Frontal cortex (tissue), 4 donors: ENCODE measurements at places on chromosomes 7 and 10.

GRCh38 chr10:77859200-77859864 is 67.2 kb downstream of the DLG5 start:
- no peak for DNase-seq

GRCh38 chr10:116667484-116667883 is 46.7 kb downstream of the PNLIPRP2 start:
- no peak for DNase-seq

- no peak for DNase-seq
Measured at GRCh38 chr7:106053109-106053508, 59.0 kb downstream of the SYPL1 start.

DNA sequence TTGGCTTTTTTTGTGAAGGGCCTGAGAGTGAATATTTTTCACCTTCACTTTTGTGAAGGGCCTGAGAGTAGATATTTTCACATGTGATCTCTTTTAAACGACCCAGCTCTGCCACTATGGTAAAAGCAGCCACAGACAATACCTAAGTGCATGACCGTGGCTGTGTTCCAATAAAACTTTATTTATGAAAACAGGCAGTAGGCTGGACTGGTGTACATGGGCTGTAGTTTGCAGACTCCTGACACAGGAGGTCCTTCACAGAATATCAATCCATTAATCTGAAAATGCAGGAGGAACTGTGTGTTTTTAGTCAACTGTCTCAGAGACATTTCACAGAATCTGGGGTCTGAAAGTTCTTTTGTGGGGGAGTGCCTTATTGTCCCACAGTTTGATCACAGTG is 186.9 kb downstream of the PRKCQ start:
- DNase-seq, result no peak

DNA sequence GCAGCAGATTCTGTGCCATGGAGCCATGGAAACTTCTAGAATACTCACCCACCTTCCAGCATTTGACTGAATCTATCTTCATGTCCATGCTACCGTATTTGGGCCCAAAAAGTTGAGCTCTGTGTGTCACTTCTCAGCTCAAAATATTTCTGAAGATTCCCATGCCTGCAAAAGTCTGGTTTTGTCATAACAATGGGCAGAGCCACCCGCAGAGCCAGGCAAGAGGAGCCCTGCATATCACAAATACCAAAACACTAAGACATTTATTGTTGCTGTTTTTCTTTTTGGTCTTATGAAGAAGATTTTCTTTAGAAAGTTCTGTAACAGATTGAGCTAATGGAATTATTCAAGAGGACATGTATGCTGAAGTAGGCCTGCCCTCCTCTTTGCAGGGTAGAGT is 68.1 kb downstream of the PRTFDC1 start:
- no peak for DNase-seq

- no peak for DNase-seq
Measured at GRCh38 chr10:61049386-61049785, 105.4 kb upstream of the RHOBTB1 start.

DNA sequence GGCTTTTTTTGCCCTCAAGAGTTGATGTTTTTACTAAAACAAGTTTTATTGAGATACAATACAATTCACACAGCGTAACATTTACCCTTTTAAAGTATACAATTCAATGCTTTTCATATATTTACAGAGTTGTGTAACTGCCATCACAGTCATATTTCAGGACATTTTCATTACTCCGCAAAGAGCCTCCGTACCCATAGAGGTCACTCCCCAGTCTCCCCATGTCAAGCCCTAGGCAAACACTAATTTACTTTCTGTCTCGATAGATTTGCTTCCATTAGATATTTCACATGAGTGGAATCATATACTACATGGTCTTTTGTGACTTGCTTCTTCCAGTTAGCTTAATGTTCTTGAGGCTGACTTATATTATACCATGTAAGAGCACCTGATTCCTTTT is 183.8 kb downstream of the PRKCQ start:
- no peak for DNase-seq

DNA sequence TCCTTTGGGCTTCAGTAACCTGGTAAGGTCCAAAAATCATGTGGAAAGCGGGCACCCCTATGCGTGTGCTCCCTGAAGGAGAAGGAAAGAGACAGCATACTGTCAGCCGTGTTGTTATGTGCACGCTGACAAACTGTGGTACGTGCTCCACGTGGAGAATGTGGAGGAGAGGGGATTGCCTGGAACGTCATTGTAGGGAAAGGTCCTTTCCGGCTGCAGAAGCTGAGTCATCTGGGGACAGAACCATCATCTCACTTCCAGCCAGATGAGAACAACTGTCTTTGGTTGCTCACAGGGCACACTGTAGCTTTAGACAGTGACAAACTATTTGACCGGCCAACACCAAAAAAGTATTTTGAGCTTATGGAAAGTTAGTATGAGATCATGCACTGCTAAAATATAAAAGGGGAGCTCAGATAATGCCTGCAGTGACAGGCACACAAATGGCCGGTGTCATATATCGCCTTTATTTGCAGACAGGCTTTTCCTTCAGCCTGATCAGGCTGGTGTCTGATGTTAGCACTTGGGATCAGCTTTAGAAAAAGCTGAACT is 38.8 kb upstream of the GRB10 start:
- no peak for DNase-seq

- no peak for DNase-seq
Measured at GRCh38 chr10:34845070-34845469, 30.0 kb upstream of the PARD3 start.

DNA sequence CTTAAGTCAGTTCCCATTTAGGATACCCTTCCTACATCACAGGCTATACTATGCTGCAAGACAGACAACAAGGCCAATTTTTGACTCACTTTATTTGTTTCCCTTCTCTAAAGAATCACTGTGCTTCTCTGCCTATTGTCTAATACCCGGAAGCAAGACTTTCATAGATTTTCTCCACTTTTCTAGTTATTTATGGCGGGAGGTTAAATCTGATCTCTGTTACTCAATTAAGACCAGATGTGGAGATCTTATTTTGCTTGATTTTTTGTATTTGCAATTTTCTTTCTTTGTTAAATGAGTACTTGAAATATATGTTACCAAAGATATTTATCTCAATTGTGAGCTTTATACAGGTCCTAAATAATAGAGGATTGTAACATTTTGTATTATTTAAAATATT is 511.5 kb downstream of the ATRNL1 start:
- no peak for DNase-seq

GRCh38 chr10:122086416-122087240 is 97.7 kb downstream of the TACC2 start:
- DNase-seq, result no peak

DNA sequence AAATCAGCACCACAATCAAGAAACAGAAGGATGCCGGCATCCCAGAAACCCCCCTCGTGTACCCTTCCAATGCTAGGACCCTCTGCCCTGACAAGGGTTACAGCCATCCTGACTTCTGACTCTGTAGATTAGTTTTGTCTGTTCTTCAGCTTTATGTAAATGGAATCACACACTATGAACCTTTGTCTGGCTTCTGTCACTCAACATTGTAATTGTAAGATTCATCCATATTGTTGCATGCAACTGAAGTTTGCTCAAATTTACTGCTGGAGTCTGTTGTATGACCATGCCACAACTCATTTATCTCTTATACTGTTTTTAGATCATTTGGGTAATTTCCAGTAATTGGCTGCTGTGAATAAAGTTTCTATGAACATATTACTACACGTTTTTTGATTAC is 8.4 kb downstream of the IKZF5 start:
- no peak for DNase-seq

- DNase-seq, result no peak
Measured at GRCh38 chr10:88851706-88852105, at the start of gene ANKRD22. Gene ANKRD22 (minus strand): TSS chr10:88851844. CDS start chr10:88851607, 237 bp downstream.

DNA sequence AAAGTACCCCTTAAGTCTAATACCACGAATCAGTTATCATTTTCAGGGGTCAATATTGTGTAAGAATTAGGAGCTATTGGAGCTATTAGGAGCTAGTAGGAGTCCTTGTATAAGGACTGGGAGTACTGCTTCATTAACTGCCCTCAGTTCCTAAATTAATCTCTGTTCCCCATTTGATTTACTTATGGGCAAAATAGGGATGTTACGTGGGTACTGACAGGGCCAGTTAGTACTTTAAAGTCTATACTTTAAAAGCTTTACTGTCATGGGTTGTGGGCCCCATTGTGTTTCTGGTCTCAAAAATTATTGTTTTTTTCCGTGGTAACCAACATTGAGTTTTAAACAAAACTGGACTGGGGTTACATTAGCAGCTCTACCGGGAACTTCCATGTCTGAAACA is 60.3 kb downstream of the PRKAR2B start:
- no peak for DNase-seq

GRCh38 chr7:22482503-22482902 is 17.5 kb downstream of the STEAP1B start:
- no peak for DNase-seq

DNA sequence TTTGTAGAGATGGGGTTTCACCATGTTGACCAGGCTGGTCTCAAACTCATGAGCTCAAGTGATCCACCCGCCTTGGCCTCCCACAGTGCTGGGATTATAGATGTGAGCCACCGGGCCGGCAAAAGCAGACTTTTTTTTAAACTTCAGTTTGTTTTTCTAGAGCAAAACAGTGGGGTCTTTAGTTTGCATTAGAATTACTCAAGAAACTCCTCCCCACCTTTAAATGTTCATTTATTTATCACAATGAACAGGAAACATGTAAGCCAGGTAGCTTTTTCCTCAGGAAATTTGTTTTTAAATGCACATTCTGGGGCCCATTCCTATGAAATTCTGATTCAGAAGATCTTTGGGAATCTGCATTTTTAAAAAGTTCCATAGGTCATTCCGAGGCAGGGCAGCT is 56.0 kb upstream of the JAZF1 start:
- no peak for DNase-seq

DNA sequence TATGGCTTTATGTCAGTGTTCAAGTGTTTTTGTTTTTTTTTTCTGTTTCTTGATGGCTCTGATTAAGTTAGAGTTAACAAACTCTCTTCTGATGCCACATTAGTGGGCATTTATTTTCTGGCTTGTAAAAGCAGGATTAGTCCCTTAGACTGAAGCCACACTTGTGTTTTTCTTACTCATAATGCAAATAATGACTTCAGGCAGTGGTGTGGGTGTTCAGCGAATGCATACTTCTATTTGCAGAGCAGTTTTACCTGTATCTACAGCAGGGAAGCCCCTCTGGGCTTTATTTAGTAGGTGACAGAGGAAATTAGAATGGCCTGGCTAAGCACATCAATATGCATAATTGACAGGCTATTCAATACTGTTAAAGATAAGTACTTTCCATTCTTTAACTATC is 79.9 kb downstream of the CNNM2 start:
- no peak for DNase-seq

DNA sequence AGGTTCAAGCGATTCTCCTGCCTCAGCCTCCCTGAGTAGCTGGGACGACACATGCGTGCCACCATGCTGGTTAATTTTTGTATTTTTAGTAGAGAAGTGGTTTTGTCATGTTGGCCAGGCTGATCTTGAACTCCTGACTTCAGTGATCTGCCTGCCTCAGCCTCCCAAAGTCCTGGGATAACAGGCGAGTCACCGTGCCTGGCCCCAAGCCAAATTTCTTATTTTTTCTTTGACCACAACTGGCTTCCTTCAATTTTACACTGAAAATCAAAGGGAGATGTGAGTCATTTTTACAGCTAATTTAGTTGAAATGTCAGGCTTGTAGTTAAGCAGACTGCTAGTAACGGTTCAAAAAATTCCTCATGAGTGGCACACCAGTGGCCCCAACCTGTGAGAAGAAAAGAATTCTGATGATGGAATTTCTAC is 7.8 kb downstream of the RNF216 start:
- no peak for DNase-seq

DNA sequence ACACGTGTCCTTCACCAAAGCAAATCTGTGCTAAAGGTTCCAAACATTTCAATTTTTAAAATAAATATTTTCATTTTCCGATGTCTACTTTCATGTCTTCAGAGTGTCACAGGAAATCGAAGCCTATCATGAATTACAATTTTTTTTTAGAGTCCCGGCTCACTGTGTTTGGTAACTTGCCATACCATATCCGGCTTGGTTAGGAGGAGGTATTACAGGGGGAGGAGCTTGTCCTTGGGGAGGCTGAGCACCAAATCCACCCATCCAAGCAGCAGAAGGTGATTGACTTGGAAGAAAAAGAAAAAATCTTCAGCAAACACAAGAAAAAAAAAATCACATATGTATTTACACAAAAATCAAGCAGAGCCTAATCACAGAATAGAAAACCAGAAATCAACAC is 21.3 kb downstream of the TIAL1 start:
- DNase-seq, result no peak

- no peak for DNase-seq
Measured at GRCh38 chr7:104653825-104654401, 325.5 kb downstream of the LHFPL3 start.

GRCh38 chr7:30817371-30817767 is 46.2 kb downstream of the MINDY4 start:
- DNase-seq, result no peak

- no peak for DNase-seq
Measured at GRCh38 chr10:114566064-114566463, 92.0 kb downstream of the ABLIM1 start.

GRCh38 chr10:47353351-47353750 is 5.2 kb downstream of the RBP3 start:
- no peak for DNase-seq

DNA sequence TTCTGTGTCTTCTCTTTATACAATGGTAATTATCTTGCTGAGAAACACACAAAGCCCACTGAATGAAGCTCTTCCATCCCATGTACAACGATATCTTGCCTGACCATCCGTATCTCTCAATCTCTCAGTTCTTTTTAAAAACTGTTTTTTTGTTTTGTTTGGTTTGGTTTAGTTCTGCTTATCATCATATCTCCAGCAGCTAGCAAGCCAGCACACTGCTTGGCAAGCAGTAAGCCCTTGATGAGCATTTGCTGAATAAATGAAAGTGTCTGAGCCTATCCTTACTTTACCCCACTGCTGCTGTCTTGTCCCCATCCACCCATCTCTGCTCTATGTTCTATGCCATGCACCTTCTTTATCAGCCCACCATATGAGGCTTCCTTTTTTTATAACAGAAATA is 34.2 kb downstream of the ITGB1 start:
- DNase-seq, result no peak

DNA sequence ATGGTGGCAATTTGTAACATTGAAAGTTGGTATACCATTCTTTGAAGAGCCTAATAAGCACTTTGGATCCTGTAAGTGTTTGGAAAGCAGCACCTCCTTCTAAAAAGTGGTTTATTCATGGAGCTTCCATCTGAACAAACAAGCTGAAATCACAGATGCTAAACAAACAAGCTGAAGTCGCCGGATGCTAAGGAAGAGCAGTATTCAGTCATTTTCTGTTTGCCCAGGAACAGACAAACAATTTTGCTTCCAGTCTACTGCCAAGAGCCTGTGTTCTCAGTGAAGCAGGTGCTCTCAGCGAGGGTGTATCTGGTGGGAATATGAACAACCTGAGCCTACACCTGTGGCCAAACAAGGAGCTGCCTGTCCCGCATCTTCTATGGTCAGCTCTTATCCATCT is 6.3 kb downstream of the COL28A1 start:
- no peak for DNase-seq
